ENCODE measurements at places on chromosomes 3 and 15.

GRCh38 chr3:83065851-83066460 is 1304.5 kb upstream of the GBE1 start:
- DNase-seq: no peak

- DNase-seq: no peak
Observed at GRCh38 chr3:148466143-148466542, 231.6 kb upstream of the AGTR1 start.

GRCh38 chr3:120416868-120417267 is 33.9 kb downstream of the FSTL1 start:
- DNase-seq: no peak

DNA sequence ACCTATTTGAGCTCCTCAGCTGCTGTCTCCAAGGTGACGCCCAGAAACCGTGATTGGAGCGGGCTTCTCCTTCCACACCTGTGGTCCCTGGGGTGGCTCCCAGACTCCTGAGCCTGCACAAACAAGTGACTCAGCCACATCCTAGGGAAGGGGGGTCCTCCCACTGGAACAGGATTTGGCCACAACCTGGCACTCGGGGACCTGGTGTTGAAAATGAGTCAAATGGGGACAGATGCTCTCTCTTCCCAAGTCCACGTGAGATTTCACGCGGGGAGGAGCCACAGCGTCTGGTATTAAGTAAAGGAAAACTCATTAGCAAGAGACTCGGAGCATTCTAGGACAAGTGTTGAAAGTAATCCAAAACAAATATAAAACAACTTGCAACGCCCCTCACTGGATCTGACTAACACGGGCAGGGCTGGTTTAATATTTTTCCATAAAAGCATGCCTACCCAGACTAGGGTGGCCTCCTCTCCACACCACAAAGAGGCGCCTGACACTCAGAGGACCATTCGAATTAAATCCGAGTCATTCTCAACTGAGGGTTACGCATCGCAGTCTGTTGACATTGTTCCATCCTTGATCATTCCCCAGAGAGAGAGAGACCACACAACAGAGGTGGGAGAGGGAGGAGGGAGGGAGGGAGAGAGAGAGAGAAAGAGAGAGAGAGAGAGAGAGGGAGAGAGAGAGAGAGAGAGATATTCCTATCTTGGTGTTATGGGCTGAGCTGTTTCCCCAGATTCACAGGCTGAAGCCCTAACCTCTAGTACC is 74.4 kb downstream of the MGLL start:
- no peak for DNase-seq

DNA sequence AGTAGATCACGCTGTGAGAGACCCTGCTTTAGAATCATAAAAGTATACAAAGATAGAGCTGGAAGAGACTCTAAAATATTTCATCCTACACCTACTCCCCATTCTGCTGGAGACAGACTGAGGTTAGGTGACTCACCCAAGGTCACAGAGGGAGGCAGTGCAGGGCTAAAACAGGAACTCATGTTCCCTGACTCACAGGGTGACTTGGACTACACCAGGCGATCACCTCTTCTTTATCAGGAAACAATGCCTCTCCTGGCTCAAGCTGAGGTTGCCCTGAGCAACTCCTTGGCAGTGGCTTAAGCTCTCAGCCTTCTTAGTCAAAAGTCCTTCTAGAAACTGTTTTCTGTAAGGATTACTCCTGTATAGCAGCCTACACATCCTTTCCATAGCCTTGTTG is 26.4 kb upstream of the TNFAIP8L3 start:
- DNase-seq: no peak

DNA sequence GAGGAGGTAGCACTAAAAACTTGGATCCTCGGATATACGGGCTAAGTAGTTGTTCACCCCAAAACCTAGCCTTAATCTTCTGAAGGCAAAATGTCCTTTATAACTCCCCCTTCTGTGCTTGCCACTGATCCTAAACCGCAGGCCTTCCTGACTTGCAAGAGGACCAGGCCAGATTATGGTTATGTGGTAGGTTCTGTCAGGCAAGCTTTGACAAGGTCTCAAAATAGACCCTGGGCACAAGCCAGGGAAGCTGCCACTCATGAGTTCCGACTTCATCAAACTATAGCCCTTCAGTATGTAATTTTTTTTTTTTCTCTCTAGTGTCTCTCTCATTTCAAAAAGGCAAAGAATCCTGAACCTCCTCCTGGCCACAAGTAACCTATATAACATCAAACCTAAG is 3.2 kb downstream of the LRRFIP2 start:
- DNase-seq: no peak

GRCh38 chr15:71518661-71519060 is 291.7 kb upstream of the NR2E3 start:
- DNase-seq: no peak

- DNase-seq: no peak
Observed at GRCh38 chr15:60243769-60244168, 154.0 kb downstream of the ANXA2 start.

DNA sequence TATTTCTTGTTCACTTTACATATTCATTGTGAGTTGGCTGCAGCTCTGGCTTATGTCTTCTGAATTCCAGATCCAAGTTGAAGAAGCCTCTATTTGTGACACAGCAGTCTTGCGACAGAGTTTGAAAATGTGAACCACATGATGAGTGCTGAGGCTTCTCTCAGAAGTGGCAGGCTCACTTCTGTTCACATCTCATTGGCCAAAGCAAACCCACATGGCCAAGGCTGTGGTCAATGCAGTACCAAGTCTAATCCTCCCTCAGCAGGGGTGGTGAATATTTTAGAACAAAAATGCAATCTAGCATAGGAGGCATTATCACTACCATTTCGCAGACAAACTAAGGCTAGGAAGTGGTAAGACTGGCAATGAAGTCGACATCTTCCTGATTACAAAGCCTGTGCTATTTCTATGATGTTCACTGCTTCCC is 45.2 kb downstream of the CDCP1 start:
- no peak for DNase-seq

GRCh38 chr3:81439108-81439507 is 322.3 kb downstream of the GBE1 start:
- no peak for DNase-seq

DNA sequence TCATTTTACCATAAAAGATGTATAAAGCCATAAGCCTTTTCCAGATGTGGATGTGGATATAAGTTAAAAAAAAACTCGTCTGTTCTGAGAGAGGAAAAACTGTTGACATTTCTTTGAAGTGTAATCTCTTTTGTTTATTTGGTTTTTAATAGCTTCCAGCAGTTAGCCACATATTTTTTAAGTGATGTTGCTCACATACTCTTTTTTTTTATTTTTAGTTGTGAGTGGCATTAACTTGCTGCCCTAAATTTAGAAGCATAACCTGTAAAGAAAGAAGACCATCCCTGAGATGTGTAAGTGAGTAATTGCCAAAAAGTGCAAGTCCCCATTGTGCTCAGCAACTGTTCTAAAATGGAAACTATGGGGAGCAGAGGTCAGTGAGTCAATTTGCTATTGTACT is 415.9 kb upstream of the MDFIC2 start:
- DNase-seq: no peak

GRCh38 chr3:23162934-23163333 is 40.2 kb upstream of the UBE2E2 start:
- DNase-seq: no peak

DNA sequence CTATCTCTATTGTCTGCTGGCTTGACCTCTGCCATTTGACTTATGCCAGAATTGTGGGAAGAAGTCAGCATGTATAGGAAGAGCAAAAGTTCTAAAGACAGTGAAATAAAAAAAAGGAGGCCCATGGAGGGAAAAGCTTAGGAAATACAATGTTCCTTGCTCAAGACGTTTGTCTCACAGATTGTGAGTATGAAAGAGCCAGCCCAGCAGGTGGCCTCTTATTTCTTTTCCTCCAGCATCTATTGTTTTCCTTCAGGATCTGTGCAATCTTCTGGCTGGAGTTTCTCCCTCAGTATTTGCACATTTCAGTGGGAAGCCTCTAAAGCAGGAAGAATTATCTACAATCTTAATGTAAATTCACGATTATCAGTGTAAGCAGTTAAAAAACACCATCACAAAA is 43.7 kb downstream of the ZDHHC3 start:
- no peak for DNase-seq

- no peak for DNase-seq
Observed at GRCh38 chr15:85282504-85283115, 97.8 kb upstream of the AKAP13 start.

DNA sequence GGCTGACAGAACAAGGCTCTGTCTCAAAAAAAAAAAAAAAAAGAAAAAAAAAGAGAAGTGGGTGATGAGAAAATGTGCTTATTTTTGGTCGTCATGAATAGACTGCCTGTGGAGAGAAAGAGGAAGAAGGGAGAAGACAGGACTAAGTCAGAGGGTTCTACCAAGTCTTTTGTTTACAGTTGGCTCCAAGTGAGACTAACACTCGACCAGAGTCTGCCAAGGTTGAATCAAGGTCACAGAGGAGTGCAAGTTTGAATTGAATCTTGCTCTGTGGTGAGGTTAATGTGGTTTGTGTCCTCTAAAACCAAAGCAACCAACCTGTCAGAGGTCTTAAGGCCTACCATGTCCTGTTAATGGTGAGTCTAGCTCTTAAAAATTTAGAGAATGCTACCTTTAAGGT is 334.1 kb upstream of the GRM7 start:
- DNase-seq: no peak

All from NCI-H2081 treated with DMSO at 0.1 percent for 48 hours (cell line).